Cardiac fibroblast (primary cell): ENCODE measurements at places on chromosomes 3 and 15.

- no peak for DNase-seq
These were observed 325.8 kb upstream of the CTNNB1 start for GRCh38 chr3:40873476-40873875.

- no peak for DNase-seq
These were observed 4.0 kb upstream of the SATB1 start for GRCh38 chr3:18428991-18429745.

DNA sequence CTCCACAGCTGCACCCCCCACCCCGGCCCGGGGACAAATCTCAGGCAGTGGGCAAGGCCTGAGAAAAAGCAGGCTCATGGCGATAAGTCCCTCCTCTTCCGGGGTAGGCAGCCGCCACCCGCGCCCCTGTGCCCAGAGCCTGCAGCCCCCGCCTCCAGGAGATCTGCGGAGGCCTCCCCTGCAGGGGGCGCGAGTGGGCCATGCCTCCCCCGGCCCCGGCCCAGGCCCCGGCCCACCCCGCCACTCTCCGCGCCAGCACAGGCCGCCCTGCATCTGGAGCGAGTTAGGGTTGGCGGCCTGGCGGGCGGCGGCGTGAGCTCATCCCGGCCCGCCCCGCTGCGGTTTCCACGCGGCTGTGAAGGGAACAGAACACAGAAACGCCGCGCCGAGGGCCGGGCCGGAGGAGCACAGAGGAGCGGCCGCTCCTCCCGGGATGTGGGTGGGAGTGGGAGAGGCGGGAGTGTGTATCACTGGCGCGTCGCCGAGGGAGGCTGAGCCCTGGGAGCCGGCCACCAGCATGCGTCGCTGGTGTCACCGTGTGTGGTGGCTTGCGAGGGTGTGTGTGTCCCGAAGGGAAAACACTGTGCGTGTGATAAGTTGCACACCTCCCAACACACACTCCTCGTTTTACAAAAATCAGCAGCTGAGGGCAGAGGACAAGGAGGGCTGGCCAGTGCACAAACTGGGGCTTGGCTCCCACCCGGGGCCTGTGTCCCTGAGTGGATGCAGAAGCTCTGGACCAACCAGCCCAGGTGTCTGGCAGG lies 17.2 kb downstream of the MYL3 start:
- DNase-seq, result peak; percentile 57

GRCh38 chr3:161700998-161701397 lies 204.4 kb downstream of the OTOL1 start:
- DNase-seq, result no peak

- no peak for DNase-seq
These were observed 6.3 kb upstream of the CTSH start for GRCh38 chr15:78950902-78951840.

GRCh38 chr15:42084465-42085235 lies 9.7 kb downstream of the PLA2G4D start:
- DNase-seq, result peak; percentile 63

GRCh38 chr3:59442046-59442445 lies 392.2 kb upstream of the CFAP20DC start:
- no peak for DNase-seq

DNA sequence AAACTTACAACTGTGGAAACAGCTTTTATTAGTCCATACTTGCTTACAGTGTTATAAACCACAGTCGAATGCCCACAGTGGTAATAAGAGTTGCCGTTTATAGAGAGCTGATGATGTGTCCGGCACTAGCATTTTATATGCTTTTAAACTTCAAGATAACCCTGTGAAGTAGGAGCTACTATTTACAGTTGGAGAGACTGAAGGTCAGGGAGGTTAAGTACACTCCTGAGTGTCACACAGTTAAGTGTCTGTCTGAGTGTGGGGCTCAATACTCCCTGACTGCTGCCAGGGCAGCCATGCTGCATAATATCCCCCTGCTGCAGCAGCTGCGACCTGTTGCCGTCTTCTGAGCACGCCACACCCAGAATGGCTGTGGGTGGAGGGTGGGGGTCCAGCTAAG lies 89.9 kb upstream of the TNFAIP8L3 start:
- DNase-seq, result no peak

GRCh38 chr3:69251078-69251805 lies 128.8 kb upstream of the LMOD3 start:
- DNase-seq, result no peak

- no peak for DNase-seq
These were observed 31.0 kb downstream of the SLCO2A1 start for GRCh38 chr3:133998691-133999241.

- DNase-seq, result no peak
These were observed 38.7 kb upstream of the MAN2C1 start for GRCh38 chr15:75407083-75407482.

DNA sequence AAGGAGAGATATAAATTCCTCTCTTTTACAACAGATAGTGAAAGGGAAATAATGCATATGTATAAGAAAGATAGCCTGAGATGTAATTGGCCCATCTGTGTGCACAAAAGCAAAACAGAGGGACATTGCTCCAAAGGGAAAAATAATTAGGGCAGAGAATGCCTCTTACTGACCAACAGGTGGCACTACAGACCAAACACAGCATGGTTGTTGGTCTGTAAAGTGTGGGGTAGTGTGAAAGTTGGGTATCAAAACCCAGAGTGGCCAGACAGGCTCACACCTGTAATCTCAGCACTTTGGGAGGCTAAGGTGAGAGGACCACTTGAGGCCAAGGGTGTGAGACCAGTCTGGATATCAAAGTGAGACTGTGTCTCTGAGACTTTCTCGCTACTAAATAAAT lies 4.5 kb upstream of the TLNRD1 start:
- DNase-seq, result peak; percentile 47

DNA sequence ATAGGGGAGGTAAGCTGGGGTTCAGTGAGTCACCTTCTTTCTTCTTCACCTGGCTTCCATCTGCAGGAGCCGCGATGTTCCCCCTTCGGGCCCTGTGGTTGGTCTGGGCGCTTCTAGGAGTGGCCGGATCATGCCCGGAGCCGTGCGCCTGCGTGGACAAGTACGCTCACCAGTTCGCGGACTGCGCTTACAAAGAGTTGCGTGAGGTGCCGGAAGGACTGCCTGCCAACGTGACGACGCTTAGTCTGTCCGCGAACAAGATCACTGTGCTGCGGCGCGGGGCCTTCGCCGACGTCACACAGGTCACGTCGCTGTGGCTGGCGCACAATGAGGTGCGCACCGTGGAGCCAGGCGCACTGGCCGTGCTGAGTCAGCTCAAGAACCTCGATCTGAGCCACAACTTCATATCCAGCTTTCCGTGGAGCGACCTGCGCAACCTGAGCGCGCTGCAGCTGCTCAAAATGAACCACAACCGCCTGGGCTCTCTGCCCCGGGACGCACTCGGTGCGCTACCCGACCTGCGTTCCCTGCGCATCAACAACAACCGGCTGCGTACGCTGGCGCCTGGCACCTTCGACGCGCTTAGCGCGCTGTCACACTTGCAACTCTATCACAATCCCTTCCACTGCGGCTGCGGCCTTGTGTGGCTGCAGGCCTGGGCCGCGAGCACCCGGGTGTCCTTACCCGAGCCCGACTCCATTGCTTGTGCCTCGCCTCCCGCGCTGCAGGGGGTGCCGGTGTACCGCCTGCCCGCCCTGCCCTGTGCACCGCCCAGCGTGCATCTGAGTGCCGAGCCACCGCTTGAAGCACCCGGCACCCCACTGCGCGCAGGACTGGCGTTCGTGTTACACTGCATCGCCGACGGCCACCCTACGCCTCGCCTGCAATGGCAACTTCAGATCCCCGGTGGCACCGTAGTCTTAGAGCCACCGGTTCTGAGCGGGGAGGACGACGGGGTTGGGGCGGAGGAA lies 2.6 kb downstream of the ISLR2 start:
- no peak for DNase-seq

- peak; percentile 75 for DNase-seq
These were observed 37.6 kb downstream of the MTMR10 start for GRCh38 chr15:30953731-30954378.

DNA sequence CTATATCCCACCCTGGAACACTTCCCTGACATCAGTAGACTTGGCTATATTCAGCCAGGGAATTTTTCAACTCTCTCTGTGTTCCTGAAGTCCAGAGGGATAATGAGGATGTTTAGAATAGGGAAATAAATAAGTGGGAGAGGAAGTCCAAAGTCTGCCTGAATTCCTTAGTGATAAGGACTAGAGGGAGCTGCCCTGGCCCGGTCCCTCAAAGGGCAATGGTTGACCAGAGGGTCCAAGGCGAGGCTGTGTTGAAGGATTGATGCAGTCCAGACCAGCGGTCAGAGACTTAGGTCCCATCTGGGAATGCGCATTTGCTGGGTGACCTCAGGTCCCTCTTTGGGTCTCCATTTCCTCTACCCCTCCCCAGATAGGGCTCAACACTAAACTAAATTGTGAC lies 7.9 kb downstream of the VIPR1 start:
- no peak for DNase-seq

- no peak for DNase-seq
These were observed 49.2 kb downstream of the HDGFL3 start for GRCh38 chr15:83158393-83158792.

GRCh38 chr3:194058189-194058571 lies 77.8 kb upstream of the HES1 start:
- DNase-seq, result peak; percentile 59
